ENCODE measurements at places on chromosomes 3 and 15.

GRCh38 chr3:156985711-156986110, 159.6 kb downstream of the LEKR1 start:
- DNase-seq, result no peak

DNA sequence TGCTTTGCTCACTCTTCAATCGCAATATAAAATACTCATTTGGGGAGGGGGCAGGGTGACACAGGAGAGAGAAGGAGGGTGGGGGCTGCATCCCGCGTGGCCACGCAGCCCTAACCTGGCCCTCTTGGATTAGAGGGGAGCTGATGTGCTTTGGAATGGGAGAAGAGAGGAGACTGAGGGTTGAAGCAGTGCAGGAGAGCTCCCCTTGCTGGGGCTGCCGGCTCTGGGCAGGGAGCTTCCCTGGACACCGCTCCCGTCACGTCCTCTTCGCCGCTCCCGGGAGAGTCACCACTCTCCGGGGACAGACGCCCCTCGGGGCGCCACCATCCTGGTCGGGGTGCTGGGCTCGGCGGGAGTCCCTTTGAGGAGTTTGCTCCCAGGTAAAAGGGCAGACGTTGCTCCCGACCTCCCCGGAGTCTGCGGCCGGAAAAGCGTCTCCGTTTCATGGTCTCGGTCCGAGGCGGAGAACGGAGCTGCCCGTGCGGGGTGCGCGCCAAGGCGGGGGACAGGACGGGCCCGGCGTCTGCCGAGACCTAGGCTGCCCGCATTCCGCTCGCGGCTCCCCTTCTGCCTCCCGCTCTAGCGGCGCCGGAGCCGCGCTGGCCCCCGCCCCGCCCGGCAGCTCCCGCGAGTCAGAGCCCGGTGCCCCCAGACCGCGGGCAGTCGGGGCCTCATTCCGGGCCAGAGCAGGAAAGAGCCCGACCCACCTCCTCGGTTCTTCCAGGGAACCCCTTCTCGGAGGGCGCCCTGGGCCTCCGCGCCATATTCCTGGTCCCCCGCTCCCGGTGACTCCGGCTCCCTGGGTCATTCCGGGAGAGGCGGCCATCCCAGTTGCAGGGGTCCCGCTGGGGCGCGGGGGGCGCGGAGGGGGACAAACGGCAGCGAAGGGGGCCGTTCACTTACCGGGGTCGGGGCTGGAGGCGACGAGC, 603 bp downstream of the SLC7A14 start:
- no peak for DNase-seq

GRCh38 chr3:113966172-113966571, 18.4 kb downstream of the ZDHHC23 start:
- no peak for DNase-seq

- DNase-seq, result no peak
Observed at GRCh38 chr3:194852831-194853508, 167.3 kb downstream of the FAM43A start.

Data from activated CD8-positive, alpha-beta memory T cell treated with anti-CD3 and anti-CD28 coated beads for 48 hours (primary cell).